T follicular helper cell (primary cell): ENCODE measurements at places on chromosomes 2 and 18.
A peak's percentile ranks its signal among the peaks of the same experiment; 100 is the strongest.

- no peak for DNase-seq
These were observed 11.5 kb upstream of the IL1A start for GRCh38 chr2:112795774-112796173.

DNA sequence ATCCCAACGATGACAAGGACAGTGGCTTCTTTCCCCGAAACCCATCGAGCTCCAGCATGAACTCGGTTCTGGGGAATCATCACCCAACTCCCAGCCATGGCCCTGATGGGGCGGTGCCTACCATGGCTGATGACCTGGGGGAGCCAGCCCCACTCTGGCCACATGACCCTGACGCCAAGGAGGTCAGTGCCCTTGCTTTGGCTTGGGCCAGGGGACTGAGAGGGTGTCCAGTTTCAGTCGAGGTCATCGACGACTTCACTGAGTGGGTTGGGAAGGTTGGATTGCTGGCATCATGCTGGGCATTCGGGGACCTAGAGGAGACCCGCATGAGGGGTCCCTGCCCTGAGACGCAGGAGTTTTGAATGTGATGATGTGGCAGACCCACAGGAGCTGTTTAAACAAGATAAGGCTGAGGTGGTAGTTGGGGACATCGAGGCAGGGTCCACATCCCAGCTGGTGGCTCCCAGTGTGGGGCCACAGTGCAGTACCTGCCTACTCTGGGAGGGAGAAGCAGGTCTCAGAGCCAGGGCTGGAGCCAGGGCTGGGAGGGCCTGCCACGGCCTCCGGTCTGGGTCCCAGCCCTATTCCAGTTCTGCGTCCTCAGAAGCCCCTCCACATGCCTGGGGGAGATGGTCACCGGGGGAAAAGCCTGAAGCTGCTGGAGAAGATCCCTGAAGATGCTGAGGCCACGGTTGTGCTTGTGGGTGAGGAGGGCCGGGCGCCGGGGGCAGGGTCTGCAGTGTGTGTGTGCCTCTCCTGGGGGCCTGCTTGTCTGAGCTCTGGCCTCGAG, 6.0 kb downstream of the SLC4A3 start:
- no peak for DNase-seq

DNA sequence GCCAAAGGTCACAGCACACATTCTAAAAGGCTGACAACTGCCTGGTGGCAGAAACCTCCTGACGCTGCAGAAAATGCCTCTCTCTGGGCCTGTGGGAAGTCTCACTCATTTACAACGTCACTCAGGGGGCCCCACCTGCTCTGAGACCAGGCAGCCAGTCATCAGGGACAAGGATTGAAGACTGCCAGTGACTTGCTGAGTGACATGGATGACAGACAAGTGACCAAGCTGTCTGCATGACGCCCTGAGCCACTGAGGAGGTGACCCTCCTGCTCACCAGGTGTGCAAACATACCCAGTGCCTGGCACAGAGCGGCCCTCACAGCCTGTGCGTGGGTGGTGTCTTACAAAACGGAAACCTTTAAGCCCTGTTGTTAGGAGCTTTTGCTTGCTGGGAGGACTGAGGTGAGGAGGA, 392.4 kb downstream of the TNS1 start:
- peak; percentile 15 for DNase-seq

GRCh38 chr18:65788373-65788772, 37.6 kb downstream of the CDH7 start:
- no peak for DNase-seq

DNA sequence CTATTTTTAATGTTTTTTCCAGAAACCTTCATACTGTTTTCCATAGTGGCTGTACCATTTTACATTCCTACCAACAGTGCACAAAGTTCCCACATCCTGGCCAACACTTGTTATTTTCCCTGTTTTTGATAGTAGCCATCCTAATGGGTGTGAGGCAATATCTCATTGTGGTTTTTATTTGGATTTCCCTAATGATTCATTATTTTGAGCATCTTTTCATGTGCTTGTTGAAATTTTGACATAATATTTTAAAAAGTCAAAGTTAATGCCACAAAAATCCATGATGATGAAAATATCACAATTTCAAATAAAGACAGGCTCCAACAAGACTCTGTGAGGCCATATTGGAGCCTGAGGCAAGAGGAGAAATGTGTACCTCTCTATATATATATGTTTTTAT, 50.2 kb downstream of the VWA3B start:
- no peak for DNase-seq

DNA sequence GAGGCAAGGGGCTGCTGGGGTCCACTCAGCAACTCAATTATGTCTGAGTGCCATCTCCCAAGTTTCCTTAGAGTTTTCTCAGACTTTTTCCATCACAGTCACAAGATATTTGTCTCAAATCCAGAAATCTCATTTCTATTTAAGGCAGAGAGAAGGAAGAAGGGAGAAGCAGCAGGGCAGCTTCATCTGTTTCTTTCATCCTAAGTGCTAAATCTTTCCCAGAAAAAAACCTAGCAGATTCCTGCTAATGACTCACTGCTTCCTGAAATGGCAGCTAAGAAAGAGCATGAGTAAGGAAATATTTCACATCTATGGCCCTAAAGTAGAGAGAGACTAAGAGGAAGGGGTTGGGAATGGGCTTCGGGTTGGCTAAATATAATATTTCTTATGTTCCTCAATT, 88.0 kb downstream of the KYNU start:
- DNase-seq = no peak

- DNase-seq = no peak
These were observed 157.0 kb upstream of the SERPINE2 start for GRCh38 chr2:224195925-224196571.

DNA sequence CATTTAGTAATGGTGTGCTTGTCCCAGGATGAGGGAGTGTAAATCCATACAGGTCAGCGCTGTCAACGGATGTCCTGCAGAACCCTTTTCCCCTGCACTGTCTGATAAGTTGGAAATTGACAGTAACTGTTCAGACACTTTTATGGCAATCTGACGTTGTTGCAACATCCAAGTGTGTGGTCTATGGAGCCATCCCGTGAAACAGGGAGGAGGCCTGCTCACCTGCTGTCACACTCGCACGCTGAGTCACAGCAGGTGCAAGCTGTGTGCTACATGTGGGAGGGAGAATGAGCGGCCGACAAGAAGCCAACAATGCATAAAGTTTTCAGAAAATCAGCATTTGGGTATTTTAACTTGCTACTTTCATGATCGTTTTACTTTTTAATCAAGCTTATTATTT, 43.7 kb upstream of the RMDN2 start:
- no peak for DNase-seq

DNA sequence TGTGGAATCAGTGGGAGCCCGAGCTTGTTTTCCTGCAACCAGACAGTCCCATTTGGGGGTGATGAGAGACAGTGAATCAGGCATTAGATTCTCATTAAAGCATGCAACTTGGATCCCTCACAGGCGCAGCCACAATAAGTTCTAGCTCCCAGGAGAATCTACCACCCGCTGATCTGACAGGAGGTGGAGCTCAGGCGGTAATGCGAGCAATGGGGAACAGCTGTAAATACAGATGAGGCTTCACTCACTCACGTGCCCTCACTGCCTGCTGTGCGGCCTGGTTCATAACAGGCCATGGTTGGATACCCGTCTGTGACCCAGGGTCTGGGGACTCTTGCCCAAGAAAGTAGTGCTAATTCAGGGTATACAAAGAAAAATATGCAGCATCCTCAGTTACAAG, 144.8 kb upstream of the RGPD4 start:
- DNase-seq = no peak

DNA sequence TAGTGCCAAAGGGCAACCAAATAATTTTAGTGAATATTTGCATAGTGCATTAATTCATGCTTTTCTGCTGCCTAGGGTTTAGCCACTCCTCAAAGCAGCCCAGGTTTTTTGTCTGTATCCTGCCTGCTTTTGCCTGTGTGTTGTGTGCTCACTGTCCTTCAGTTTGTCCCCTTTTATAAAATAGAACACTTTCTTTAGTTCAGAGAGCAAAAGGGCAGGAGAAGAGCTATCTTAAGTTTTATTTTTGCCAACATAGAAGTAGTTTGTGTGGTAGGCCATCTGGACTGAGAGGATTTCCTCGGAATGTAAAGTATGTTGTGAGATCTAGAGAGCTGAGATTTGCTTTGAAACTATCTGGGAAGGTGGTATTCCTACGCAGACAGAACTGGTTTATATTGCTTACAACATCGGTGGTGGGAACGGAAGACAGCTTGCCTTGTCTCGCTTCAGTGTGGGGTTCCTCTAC, 64.9 kb downstream of the EML4 start:
- DNase-seq = no peak

DNA sequence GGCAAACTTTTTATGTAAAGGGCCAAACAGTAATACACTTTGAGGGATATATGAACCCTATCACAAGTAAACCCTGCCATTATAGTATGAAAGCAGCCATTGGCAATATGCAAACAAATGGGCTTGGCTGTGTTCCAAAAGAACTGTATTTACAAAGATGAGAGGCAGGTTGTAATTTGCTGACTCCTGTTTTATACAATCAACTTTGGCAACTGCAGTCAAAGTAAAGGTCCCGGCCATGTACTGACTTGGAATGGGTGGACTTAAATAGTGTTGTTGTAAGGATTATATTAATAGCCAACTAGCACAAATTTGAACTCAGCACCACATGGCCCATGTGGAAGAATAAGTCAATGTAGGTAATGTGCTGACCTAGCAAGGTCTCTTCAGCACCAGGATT, 223.4 kb downstream of the WDPCP start:
- DNase-seq = no peak

DNA sequence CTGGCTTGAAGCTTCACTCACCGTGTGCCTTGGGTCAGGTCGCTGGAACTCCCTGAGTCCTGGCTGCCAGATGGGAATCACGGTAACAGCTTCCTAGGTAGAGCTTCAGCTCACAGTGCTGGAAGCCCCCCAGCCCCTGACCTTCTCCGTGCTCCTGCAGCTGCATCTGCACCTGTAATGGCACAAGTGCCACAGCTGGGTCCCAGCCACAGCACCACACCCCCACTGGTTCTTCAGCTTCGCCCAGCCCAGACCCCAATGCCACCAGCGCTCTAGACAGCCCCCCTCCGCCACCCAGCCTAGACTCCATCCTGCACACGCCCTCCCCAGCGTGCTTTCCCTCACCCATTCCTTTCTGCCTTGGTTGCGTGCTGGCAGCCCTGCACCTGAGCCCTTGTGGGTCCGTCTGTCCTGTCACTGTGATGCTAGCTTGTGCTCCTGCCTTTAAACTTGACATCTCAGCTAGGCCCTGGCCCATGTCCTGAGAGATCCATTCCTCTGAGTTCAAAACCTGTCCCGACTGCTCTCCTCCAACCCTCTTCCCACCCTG, 7.6 kb upstream of the ESPNL start:
- no peak for DNase-seq

DNA sequence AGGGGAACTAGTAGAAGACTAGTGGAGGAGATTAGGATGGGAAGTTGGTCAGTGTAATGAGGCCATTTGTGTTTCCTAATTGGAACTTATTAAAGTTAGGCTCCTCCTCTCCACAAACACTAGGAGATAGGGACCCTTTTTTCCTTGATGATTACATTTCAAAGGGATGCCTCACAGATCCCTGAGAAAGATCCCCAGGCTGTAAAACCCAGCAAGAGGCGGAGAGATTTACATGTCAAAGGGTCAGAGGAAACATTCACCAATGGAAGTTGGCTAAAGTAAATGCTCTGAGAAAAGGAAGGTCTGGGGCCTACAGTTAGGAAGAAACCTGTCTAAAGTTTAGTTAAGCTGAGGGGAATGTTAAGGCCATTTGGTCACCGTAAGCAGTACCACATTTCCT, 1.4 kb upstream of the CCDC85A start:
- no peak for DNase-seq

- DNase-seq = no peak
These were observed 1.1 kb upstream of the DPP4 start for GRCh38 chr2:162074928-162075688.

- DNase-seq = no peak
These were observed 295.1 kb upstream of the TNP1 start for GRCh38 chr2:217154923-217155322.

DNA sequence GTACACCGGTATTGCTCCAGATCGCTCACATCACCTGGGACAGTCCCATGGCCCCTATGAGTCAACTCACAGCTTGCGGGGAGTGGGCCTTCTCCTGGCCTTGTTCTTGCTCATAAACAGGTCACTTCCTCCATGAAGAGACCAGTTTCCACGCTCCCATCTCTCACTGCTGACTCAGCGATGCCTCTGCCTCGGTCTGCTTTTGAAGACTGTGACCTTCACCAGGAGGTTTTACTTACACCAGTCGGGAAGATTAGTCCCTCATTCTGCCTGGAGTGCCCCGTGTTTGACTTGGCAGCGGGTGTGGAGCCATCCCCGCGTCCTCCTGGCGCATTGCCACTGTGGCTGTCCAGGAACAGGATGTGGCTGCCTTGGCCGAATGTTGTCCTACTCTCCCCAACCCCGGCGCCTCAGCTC, 159.8 kb downstream of the RHBDD1 start:
- no peak for DNase-seq

DNA sequence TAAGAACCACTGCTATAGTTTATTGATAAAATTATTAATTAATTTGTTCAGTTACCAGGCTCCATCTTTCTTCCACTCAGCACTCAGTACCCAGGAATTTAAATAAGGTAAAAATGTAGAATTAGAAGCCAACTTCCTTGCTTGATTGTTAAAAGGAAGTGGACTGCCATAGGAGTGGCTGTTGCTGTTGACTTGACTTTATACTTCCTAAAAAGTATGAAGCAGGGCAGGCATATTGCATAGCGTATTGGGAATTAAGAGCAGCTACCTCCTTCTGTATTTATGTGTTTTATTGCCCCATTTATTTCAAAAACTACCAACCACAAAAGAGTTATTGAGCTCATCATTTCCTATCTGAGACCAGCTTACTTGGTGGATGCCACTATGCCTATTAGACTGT, 27.9 kb downstream of the PSMD1 start:
- no peak for DNase-seq

- DNase-seq = no peak
These were observed 45.5 kb downstream of the FMNL2 start for GRCh38 chr2:152380261-152381055.

DNA sequence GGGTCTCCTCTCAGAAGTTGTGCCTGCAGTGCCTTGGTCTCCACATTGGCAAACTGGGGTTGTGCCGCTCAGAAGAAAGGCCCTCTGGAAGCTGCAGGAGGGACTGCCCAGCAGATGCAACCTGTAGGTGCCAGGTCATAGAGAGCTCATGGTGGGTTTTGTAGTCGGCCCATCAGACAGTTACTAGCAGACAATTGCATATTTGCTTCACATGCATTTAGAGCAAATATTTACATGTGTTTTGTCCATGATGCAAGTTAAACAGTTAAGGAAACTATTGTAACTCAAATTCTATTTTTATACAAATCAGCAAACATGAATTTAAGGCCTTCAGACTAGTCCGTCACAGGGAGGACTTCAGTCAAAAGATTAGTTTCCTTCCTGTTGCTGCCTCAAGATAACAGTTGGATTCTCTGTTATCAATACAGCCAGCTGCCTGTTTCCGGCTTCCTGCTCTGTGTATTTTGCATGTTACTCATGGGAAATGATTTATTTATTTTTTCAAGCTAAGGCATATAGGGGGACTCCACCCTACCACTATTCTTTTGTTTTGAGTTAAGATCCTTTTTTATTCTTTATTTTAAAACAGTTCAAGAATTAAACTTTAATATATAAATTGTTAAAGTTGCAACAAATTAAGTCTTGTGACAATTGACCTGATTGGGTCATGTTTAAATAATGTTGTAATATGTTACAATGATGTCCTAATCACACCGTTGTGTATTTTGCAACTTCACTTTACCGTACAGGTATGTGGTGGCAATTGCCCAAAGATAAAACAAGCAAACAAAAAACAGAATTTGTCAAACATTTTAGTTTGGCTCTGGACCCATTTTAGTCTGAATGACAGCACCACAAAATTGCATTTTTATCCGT, 133.5 kb downstream of the SPTBN1 start:
- DNase-seq = peak; percentile 24
